ENCODE measurements at places on chromosomes 1 and 21. TPM values are rescaled to one million over a fixed set of nuclear protein-coding genes. Genes with fewer than 3 reads are reported as not detected.

Gene BEST4
- 0.40 TPM for total RNA-seq

- DNase-seq: no peak
These were observed 83.9 kb upstream of the CXADR start for GRCh38 chr21:17428980-17429379.

DNA sequence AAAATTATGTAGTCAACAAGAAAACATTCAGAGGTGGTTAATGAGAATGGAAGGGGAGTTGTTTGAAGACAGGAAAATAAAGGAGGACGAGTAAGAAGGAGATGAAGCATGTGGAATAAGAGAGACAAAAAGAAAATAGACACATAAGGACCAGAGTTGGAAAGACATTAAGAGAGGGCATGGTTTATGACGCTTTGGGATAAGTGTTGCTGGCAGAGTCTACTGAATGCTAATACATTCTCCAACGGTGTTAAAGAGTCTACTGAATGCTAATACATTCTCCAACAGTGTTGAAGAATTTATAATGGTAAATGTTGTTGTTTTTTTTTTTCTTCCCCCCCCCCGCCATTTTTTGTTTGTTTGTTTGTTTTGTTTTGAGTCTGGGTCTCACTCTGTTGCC, 13.1 kb downstream of the PRKAA2 start:
- DNase-seq: no peak

DNA sequence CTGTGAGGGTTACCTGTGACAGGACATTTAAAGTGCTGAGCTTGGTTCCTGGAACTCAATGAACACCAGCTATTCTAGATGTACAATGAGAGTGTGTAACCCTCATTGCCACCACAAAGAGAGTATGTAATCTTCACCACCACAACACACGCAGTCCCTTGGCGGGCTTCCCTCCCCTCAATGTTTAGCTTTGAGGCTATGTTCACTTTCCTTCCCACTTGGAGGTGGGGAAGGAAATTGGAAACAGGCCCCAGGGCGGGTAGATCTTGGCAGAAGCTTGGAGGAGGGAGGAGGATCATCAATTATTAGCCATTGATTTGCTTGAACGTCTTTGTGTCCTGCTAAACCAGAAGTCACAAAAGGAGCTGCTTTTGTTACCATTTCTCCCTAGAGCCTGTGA, 8.3 kb upstream of the COL16A1 start:
- peak; percentile 47 for DNase-seq

Gene DCLRE1B
- 11.4 TPM for total RNA-seq

GRCh38 chr1:192529811-192530210, 45.8 kb upstream of the RGS1 start:
- no peak for DNase-seq

GRCh38 chr1:147283011-147283410, 40.5 kb downstream of the CHD1L start:
- DNase-seq: peak; percentile 53

DNA sequence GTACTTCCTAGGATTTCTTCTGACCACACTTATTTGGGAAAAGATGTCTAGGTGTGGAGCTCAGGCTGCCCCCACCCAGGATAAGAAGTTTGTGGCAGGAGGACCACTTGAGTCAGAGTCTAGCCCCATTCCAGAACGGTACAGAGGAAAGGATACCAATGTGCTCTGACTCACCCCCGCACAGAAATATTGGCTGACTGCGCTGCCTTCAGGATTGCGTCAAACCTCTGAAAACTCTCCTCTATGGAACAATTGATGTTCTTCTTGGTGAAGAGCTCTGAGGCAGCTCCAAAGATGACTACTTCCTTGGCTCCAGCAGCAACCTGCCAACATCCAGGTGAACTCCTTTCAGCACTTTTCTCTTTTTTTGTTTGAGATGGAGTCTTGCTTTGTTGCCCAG, 11.2 kb downstream of the HMGCL start:
- no peak for DNase-seq

Gene PCSK9
- 1.5 TPM for total RNA-seq

Gene CFAP298
- total RNA-seq: 53.9 TPM

- no peak for DNase-seq
These were observed 874.6 kb upstream of the PRMT6 start for GRCh38 chr1:106181866-106182265.

Data from spinal cord (tissue), 10 donors.